Activated naive CD8-positive, alpha-beta T cell treated with anti-CD3 and anti-CD28 coated beads, Interleukin-2, amount 50 U/mL, for 16 hours (primary cell): ENCODE measurements at places on chromosomes 6 and 20.

GRCh38 chr20:37297066-37297736, 7.7 kb downstream of the MANBAL start:
- DNase-seq = no peak

GRCh38 chr6:25637211-25637610, 14.8 kb upstream of the SCGN start:
- no peak for DNase-seq

DNA sequence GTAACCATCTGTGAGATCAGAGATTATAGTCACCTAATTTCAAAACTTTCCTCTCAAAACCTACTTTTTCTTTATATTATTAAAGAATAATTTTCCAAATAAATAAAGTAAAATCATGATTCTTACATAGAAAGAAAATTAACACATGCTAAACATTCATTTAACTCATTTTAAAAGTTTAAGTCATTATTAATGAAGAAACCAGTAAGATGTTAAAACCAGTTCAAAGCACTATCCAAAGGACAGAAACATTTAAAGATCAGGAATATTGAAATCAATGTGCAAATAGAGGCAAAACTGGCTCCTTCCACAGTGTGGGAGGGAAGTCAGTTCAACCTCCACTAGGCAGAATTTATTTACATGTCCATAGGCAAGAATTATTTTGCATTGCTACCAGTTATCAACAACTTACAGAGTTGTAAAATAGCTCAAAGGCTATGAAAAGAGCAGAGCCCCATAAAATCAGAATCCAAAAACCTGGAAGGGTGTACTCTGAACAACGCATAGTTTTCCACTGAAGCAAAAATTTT, 146.9 kb downstream of the KHDC1L start:
- DNase-seq = no peak

DNA sequence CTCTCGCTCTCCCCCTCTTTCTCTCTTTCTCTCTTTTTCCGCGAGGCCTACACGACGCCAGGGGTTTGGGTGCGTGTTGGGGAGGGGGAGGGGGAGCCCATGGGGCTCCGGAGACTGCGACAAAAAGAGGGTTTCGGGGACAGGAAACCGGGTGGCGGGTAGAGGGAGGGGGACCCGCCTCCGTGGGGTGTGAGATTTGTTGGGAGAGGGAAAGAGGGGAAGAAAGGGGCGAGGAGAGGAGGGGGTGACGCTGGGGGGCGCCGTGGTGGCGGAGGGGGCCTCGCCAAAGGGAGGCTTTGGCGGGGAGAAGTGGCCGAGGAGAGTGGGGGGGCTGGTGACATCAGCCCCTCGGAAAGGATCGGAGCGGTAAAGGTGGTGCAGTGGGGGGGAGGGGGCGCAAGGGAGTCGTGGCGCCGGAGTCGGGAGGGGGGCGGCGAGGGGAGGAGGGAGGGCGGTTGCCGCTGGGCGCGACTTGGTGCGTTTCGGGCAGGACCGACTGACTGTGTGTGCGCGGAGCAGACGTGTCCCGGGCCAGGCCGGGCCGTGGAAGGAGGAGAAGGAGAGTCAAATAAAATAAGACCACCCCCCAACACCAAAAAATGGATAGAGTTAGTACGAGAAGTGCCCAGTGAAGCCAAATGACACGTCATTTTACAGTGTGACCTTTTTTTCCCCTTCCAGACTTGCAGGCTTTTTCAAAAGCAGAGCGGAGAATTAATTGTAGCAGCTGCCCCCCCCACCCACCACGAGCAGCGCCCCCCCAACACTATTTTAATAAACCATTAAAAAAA, 39.8 kb downstream of the GNAS start:
- peak; percentile 59 for DNase-seq

DNA sequence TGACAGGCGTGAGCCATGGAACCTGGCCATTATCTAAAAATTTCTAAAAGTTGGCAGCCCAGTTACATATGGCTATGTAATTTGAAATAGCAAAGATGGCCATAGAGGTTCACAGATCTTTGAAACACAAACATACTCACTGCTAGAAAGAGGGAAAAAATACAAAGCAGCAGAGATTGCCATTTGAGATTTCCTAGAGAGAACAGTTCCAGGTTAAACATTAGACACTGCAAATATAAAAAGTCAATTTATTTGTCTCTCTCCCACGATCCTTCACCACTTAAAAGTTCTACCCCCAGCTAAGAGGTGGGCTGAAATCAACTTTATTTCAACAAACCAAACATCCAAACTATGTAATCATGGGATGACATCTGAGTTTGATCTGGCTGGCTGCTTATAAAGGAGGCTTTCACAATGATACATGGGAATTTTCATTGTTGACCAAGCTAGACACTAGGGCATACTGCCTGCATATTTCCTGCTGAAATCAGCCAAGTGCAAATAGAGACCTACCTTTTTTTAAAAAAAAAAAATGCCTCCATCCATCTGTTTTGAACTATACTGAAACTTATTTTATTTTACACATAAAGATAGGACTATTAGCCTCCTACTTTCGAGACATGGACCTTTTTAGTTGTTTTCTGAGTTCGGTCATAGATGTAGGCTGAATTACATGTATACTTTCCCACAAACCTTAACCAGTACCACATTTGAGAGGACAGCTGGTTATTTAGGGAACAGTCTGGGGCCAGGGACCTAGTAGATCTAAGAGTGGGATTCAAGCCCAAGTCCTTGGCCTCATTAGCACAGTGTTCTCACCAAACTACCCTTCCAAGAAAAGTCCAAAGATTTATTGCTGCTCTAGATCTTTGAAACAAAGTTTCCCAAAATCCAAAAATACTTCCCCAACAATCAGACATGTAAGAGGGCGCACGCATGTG, 16.6 kb downstream of the DCDC2 start:
- no peak for DNase-seq

DNA sequence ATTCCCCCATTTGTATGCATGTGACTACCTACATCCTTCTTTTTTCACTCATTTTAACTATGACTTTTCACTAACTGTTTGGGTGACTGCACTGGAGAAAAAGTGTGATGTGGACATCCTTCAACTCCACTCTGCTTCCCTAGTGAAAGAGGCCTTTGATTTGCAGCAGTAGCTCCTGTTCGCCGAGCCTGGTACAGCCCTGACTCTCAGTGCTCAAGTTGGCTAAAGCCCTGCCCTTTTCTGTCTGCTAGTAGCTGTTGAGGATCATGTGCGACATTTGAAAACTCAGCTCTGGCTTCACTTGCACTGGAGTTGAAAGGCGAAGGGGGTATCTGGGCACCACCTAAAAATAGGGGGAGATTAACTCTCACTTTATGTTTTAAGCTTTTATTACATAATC, 42.1 kb downstream of the DAAM2 start:
- no peak for DNase-seq
